ENCODE measurements at places on chromosomes 7 and 10.

DNA sequence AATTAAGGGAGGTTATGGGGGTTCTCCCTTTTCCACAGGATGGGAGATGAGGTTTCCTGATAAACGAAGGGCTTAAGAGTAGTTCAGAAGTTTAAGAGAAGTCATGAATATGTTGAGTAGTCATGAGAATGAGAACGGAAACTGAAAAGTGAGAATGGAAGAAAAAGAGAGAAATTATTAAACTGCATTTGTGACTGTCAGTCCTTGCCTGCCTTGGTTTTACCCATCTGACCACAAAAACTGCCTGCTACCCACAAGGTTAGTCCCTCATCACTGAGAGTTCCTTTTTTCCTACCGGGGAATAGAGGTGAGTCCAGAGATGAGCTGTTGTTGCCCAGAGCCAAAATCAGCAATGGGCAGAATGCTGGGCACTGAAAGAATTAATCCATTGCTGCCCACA is 174.1 kb upstream of the BET1 start:
- no peak for DNase-seq

DNA sequence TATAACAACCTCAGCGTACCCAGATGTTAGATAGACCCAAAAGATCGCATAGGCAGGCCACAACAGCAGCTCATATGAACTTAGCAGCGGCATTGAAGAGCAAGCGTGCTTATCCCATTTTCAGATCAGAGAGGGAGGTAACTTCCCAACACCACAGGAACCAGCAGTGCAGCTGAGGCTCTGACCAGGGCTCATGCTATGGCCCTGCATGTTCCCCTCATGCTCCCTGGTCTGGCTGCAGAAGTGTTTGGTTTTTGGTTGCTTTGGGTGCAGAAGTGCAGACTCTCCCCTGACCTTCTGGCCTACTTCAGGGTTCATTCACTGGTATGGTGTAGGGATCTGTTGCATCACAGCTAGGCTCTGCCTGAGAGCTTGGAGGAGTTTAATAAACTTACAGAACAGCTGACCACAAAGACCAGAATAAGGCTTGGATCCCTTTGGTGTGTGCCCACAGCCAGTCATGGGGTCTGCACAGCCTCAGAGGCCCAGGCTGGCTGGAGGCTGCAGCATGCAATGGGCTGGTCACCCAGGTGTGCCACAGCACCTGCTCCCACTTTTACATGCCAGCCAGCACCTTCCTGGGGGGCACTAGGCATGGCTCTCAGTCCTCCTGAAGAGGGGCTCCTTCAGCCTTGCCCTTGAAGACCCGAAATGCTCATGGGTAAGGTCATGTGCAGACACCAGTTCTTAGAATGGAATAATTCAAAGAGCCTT is 9.1 kb upstream of the CXCL12 start:
- no peak for DNase-seq

GRCh38 chr7:149286811-149287400 is 24.9 kb downstream of the ZNF783 start:
- DNase-seq, result no peak

DNA sequence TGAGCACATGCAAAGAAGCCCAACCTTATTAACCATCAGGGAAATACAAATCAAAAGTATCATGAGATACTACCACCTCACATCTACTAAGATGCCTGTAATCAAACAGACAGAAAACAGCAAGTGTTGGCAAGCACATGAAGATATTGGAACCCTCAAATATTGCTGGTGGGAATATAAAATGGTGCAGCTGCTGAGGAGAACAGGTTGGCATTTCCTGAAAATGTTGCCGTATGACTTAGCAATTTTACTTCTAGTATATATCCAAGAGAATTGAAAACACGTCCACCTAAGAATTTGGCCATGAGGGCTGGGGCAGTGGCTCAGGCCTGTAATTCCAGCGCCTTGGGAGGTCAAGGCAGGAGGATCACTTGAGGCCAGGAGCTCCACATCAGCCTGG is 39.4 kb upstream of the TNRC18 start:
- DNase-seq, result no peak

- DNase-seq, result no peak
These were observed 89.4 kb downstream of the TACC2 start for GRCh38 chr10:122078326-122078725.

DNA sequence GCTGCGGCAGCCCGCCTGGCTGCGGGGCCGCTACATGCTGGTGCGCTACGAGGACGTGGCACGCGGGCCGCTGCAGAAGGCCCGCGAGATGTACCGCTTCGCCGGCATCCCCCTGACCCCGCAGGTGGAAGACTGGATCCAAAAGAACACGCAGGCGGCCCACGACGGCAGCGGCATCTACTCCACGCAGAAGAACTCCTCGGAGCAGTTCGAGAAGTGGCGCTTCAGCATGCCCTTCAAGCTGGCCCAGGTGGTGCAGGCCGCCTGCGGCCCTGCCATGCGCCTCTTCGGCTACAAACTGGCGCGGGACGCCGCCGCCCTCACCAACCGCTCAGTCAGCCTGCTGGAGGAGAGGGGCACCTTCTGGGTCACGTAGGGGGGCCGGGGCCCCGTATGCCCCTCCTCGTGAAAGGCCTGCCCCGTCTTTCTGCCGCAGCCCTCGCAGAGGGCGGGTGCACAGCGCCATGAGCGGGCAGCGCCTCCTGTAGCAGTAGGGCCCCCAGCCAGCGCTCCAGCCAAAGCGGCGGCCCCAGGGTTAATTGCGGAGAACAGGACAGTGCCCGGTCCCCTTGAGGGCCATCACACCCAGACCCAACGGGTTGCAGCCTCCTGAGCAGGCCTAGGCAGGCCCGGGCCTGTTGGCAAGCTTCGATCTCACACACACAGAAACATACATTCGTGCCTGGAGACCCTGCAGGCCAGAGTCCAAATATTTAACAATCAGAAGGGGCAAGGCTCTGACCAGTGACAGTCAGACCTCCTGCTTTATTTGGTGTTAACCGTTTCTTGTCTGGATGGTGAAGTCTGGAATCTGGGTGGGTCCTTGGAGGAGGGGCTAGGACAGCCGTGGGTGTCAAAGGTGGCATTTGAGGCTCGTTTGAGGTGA is 44.1 kb downstream of the CHST3 start:
- DNase-seq, result no peak

Data from tibial nerve (tissue), 4 donors.